Aorta (tissue), 5 donors: ENCODE measurements at places on chromosomes 6 and 20.

GRCh38 chr6:44284121-44284520, 13.9 kb downstream of the TMEM151B start:
- DNase-seq = no peak

GRCh38 chr6:136306466-136306865, 16.8 kb upstream of the BCLAF1 start:
- no peak for DNase-seq

- no peak for DNase-seq
Observed at GRCh38 chr6:38688579-38689087, 14.3 kb downstream of the GLO1 start.

DNA sequence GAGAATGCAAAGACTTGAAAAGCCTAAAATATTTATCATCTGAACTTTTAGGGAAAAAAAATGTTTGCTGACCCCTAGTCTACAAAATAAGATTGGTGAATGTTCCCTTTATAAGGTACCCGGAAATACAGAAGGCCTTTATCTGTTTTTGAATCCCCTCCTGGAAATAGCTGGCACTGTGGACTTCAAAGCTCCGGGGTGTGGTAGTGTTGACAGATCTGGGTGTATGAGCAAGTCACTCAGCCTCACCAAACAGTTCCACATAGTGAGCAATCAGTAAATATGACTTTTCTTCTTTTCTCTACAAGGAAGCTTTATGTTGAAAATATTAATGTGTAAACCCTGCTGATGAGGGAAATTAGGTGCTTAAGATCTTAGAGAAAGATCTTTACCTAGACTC, 29.2 kb upstream of the HTR1B start:
- DNase-seq = no peak

DNA sequence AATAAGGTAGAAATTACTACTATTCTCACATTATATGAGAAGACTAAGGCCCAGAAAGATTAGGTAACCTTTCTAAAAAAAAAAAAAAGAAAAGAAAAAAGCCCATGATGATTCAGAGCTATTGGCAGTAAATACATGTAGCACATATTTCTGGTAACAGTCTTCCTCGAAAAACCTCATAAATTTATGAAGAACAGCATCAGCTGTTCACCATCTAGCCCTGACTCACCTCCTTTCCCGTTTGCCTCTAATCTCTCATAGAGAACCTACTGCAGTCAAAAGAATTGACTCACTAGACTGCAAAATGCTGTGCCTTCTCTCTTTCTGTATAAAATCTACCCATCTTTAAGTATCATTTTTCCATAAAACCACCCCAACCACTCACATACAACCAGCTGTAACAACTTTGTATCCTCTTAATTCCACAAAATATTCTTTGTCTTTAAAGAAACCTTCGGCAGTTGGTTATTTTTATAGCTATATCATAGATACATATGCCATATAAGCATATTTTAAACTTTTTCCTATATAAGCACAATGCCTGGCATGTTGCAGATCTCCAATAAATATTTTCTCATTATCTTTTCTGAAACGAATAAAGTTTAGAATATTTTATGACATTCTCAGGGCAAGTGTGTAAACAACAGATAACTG, 152.7 kb upstream of the ENPP5 start:
- DNase-seq = no peak

DNA sequence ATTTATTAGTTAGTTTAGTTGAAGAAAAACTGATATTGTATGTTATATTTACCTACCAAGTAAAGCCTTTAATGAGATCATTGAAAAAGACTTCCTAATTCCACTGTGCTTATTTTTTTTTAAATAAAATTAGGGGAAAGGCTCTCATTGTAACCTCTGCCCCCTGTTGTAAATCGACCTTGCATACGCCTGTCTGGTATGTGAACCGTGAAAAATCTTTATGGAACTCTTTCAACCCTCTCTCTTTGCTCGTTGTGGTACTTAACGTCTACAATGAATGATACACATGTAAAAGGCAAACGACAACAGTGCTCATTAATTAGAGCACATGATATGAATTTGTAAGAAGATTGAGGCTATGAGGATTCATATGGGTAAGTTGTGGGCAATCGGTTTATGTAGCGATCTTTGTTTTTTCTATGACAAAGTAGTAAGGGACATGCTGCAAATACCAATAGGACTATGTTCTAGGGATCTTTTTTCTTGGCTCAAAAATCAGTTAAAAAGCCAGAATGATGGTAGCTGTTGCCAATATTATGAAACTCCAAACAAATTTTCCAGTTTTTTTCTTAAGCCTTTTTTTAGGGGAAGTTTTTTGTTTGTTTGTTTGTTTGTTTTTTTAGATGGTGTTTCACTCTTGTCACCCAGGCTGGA, 119.0 kb upstream of the MCHR2 start:
- DNase-seq = no peak
